HT1080 (cell line): ENCODE measurements at places on chromosomes 2 and 18. TPM values are rescaled to one million over a fixed set of nuclear protein-coding genes. Genes with fewer than 3 reads are reported as not detected.

DNA sequence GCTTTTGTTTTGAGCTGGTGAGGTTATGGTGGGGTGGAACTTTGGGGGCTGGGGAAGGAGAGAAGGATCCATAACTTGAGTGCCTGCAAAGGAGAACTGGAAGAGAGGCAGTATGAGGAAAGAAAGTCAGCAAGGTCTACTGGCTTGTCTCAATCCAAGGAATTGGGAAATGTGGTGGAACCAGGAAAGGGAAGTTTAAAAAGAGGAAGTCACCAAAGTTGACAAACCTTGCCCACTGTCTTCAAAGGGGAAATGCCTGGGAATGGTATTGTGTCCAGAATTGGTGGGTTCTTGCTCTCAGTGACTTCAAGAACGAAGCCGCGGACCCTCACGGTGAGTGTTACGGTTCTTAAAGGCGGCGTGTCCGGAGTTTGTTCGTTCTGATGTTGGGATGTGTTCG lies 304.1 kb upstream of the FAM98A start:
- DNase-seq: no peak

DNA sequence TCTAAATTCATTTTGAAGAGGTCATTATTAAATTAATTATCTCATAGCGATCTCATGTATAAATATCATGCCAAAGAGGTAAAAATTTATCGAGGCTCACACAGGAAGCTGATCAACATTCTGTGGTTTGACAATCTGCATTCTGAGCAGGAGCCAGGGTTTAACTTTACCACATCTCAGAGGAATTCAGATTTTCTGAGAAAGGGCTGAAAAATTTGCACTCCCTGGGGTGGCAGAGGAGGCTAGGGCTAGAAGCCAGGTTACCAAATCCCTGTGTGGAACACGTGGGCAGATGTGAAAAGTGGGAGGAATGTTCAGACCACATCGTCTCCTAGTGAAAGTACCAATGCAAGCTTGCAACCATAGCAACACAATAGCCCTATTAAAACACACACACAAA lies 63.5 kb upstream of the CTLA4 start:
- DNase-seq: peak; percentile 94

DNA sequence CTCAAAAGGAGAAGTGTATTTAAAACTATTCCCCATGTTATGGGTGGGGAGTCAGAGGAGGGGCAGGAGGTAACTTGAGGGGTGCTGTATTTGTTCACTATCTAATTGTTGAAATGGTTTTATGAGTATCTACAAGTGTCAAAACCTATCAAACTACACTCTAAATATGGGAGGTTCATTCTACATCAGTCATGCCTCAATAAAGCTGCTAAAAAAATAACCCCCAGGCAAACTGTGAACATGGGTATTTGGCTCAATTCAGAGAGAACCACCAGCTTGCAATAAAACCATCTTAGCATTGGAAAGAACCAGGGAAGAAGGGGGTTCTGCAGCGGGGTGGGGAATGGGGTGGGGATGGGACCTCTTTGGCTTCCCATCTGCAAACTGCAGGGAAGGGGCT lies 176.0 kb upstream of the SMAD2 start:
- no peak for DNase-seq

GRCh38 chr2:20165677-20166509 lies 59.0 kb downstream of the SDC1 start:
- DNase-seq: no peak

- DNase-seq: no peak
These were observed 287.6 kb downstream of the SETBP1 start for GRCh38 chr18:44968336-44968735.

DNA sequence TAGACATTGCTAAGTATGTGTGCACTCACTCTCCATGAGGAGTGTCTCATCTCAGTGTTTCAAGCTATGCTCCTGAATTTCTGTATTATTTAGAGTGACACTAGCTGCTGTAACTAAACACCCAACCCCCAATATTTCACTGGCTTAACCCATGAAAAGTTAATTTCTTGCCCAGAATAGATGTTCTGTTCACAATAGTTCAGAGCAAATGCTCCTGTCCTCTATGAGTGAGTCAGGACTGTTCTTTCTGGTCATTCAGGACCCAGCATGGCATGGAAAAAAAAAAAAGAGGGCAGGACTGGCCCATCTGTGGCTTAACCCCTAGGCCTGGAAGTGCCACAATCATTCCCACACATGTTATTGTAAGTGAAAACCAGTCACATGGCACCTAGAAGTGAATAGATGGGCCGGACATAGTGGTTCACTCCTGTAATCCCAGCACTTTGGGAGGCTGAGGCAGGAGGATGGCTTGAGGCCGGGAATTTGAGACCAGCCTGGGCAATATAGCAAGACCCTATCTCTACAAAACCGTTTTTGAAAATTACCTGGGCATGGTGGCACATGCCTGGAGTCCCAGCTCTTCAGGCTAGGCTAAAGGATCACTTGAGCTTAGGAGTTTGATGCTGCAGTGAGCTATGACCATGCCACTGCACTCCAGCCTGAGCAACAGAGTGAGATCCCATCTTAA lies 663.6 kb downstream of the IRS1 start:
- no peak for DNase-seq

GRCh38 chr2:217909156-217909820 lies 93.5 kb downstream of the TNS1 start:
- DNase-seq: no peak

DNA sequence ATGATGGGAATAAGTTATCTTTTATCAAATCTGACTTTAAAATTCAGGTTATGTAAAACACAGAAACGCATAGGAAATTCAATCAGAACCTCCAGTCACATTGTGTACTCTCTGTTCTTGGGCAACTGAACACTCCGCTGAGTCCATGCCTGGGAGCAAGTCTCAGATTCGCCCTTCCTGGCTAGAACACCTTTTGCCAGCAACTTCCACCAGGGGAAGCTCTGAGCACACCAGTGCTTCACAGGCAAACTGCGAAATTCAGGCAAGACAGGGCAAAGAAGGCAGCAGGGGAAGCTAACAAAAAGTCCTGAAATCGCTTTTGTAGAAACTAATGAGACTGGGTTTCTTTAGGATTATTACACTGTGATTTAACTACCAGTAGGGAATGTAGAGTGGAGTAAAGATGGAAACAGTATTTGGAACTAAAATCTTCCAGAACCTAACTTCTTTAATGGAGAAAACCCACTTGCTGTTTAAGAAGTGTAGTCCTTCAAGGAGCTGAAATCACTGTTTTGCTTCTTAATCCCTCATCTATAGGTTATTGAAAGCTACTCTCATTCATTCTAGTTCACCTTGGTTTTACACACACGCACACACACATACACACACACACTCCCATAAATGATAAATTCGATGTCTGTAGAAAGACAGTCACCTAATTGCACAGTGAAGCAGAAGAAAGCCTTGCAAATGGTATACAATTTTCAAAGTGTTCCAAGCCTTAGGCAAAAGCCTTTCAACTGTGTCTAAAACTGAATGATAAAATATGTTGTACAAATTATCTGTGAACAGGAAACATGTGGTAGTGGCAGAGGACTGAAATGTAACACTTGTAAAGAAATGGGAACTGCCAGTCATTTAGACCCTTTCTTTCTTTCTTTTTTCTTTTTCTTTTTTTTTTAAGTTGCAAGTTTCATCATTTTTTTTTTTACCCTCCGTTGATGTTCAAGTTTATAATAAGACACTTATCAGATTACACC lies 214.5 kb downstream of the TMEM182 start:
- DNase-seq: peak; percentile 45

Gene CRYGD
- total RNA-seq: not detected in 2 replicates

Gene ITGA4
- 28.8 and 30.7 TPM in 2 replicates for total RNA-seq

Gene UNC80
- total RNA-seq: 0.20 and 0.79 TPM in 2 replicates

Gene COL4A4
- total RNA-seq: 0.10 and 0.14 TPM in 2 replicates

Gene TAF4B
- total RNA-seq: 4.7 and 4.8 TPM in 2 replicates

Gene ABHD1
- total RNA-seq: not detected in 2 replicates
